ENCODE measurements at places on chromosomes 13 and 19.
A peak's percentile ranks its signal among the peaks of the same experiment; 100 is the strongest.

DNA sequence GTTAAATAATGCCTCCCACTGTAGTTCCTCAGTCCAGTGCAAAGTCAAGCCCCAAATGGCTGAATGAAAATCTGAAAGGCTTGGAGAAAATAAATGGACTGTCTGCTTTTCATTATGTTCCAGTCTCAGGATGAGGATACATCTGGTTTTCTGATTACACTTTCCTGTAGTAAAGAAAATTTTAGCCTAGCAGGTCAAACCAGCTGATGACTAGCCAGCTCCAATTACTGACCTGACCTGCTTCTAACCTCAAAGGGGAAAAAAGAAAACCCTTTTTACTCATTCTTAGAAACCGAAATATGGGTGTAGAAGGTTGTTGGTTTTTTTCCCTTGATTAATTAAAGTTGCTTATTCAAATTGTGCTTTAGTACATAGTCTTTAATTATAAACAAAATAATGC, 418.4 kb downstream of the EFNB2 start:
- no peak for DNase-seq

DNA sequence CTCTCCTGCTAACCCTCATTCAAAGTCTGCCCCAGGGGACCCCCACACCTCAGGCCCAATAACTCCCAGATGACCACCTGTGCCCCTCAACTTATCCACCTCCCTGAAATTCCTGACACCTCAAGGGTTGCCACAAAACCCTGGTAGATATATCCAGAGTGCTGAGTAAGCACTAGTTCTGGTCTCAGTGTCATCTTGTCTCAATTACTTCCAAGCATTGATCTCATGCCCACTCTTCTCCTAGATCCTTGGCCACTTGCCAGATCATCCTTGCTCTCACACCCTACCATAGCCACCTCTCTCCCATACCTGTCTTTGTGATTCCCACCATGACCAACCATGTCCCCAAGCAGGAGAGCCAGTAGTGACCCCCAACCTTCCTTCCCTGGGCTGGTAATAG, 2.0 kb downstream of the ZNF416 start:
- DNase-seq: no peak

DNA sequence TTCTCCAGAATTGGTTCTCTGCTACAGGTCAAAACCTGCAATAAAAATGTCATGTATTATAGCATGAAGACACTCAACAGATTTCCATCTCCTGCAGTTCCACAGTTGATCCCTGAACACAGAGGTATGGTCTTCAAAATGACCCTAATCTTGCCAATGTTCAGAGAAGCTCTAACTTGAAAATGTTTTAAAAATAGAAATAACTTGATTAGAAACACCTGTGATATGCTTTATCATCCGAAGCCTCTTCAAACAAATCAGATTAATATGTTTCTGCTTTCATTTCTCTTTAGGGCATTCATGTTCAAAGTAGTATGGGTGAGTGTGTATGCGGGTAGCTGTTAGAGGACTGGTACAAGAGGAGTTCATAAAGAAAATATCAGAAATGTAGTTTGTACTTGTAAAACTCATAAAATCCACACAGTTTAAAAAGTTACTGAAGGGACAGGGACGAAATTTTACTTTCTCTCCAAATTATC, 60.4 kb downstream of the KCNRG start:
- DNase-seq: no peak

- no peak for DNase-seq
Observed at GRCh38 chr19:54435551-54436016, 13.4 kb upstream of the LENG8 start.

GRCh38 chr13:76667551-76667950, 218.7 kb downstream of the KCTD12 start:
- DNase-seq: no peak

DNA sequence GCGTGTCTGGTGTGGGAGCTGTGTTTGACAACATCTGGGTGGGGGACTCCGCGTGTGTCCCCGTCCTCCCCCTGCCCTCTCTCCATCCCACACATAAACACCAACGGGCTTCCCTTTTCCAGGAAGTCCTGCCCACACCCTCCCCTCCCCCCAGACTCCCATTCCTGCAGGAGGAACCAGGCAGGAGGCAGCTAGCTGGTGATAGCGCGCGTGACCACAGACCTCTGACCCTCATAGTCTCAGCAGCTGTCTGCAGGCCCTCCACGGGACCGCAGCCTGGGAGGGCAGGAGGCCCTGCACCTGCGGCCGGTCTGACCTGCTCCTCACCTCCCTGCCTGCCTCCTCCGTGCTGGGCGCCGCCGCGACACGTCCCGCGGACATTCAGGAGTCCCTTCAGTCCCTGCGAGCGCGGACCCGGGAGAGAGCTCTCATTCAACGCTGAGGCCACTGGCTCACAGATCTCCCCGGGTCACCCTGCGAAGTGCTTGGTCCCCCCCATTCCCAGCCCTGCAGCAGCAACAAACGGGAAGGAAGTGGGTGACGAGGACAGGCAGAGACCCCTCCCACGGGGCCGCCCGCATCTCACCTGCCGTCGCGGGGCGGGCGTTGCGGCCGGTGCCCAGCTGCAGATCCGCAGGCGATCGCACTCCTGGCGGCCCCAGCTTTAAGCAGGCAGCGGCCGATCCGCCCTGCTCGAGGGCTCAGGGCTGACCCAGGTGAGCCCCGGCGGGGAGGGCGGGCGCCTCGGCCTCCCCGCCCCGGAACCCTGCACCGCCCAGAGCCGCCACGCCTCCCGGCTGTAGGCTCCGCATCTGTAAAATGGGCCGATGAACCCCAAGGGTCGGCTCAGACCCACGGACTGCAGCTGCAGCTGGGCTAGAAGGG, 1.1 kb upstream of the ACP5 start:
- no peak for DNase-seq

GRCh38 chr13:22937241-22937640, 243.5 kb upstream of the SGCG start:
- no peak for DNase-seq

GRCh38 chr13:99624936-99625540, 123.8 kb downstream of the TM9SF2 start:
- no peak for DNase-seq

GRCh38 chr13:51083706-51084105, 27.4 kb downstream of the C13orf42 start:
- DNase-seq: no peak

- DNase-seq: no peak
Observed at GRCh38 chr13:103087275-103087674, 21.1 kb upstream of the SLC10A2 start.

- no peak for DNase-seq
Observed at GRCh38 chr19:907183-907853, 5.7 kb downstream of the R3HDM4 start.

DNA sequence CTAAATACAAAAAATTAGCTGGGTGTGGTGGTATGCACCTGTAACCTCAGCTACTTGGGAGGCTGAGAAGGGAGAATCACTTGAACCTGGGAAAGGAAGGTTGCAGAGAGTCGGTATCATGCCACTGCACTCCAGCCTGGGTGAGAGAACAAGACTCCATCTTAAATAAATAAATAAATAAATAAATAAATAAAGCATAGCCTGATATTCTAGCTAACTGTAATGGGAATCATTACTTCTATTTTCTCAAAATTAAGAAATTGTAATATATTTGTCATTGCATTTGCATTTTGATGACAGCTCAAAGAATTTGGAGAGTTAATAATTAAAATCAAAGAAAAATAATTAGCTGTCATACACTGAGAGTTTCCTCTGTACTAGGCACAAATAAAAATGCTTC, 561.1 kb downstream of the EFNB2 start:
- no peak for DNase-seq

DNA sequence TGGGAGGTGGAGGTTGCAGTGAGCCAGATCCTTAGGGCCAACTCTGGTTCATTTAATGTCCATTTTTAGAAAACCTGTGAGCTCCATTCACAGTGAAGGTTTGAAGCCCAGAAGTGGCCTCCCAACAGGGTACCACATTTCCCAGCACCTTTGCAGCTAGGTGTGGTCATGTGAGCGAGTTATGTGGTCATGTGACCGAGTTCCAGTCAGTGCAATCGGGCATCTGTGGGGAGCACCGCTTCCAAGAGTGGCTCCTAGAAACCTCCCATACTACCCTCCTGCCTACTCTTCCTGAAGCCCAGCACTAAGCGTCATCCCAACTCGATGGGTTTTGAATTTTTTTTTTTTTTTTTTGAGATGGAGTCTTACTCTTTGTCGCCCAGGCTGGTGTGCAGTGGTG, 663 bp upstream of the PLA2G4C start:
- no peak for DNase-seq

GRCh38 chr13:101343128-101343787, 73.0 kb downstream of the NALCN start:
- no peak for DNase-seq

- peak; percentile 90 for DNase-seq
Observed at GRCh38 chr19:3516675-3517207, 10.6 kb downstream of the FZR1 start.

- no peak for DNase-seq
Observed at GRCh38 chr13:26225896-26226617, 3.9 kb upstream of the RNF6 start.

- no peak for DNase-seq
Observed at GRCh38 chr13:41791056-41791455, 169.9 kb downstream of the VWA8 start.

- no peak for DNase-seq
Observed at GRCh38 chr13:41851351-41851750, 109.6 kb downstream of the VWA8 start.

GRCh38 chr19:18415178-18415867, 3.9 kb upstream of the SSBP4 start:
- DNase-seq: no peak

DNA sequence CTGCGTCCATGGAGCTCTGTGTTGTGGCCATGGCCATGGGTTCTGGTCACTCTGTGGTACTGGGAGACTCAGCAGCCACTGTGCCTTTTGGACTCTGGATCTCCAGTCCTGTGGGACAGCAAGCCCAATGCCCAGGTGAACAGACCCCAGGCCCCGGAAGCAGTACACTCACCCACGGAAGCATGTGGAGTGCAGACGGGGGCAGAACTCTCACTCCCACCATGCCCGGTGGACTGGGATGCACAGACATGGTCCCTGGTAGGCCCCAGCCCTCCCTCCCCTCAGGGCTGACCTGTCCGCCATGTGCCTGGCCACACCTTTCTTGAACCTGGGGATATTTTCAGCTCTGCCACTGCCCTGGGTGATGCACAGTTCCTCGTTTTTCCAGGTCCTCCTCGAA, 163.3 kb downstream of the URI1 start:
- DNase-seq: no peak

- no peak for DNase-seq
Observed at GRCh38 chr13:22405891-22406290, 735.0 kb downstream of the FGF9 start.

- DNase-seq: no peak
Observed at GRCh38 chr19:52190487-52191293, 838 bp downstream of the PPP2R1A start.
